Stimulated activated CD4-positive, alpha-beta T cell treated with anti-CD3 and anti-CD28 coated beads, Interleukin-12 subunit alpha, Interleukin-12 subunit beta, amount 100 ng/mL, for 24 hours (primary cell): ENCODE measurements at places on chromosomes 2 and 18.

DNA sequence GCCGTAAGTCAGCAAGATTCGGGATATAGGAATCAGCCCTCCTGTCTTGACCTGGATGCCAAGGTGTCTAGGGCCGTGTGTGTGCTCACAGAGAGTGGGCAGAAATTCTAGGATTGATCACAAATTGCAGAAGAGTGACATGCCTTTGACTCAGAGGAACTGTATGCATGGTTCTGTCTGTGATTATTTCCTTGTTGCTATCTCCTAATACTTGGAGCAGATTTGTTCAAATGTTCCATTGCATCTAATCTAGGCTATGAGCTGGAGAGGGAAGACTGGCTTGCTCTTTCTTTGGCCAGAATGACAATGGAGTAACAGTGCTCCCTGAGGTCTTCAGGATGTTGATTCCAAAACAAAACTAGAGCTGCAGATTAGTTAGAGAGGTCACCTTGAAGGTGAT is 115.0 kb downstream of the EN1 start:
- DNase-seq = no peak

DNA sequence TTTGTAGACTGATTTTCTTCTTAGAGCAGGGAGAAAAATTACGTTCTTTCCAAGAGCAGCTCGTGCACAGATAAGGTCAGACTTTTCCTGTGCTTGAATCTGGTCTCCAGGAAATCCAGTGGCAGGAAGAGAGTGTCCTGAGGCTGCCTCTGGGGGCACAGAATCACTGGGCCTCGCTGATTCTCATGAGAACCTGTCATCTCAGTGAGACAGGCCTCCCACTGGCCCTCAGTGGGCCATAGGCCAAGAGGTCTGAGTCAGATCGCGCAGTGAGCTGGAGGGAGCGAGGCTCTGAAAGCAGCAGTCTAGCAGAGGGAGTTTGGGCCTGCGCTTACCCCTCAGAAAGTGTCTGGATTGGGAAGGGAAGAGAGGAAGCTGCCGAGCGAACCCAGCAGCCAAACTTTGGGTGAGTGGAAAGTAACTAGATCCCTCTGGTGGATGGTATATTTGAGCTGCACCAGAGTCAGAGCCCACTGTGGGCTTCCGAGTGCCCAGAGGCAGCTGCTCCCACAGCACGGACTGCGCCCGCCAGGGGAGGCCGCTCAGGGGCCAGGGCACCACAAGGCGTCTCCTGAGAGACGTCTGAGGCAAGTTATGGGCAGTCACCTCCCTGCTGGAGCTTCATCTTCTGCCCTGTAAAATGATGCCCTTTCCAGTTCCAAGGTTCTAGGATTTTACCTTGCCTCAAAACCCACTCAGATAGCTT is 8.2 kb downstream of the GDF7 start:
- DNase-seq = no peak

DNA sequence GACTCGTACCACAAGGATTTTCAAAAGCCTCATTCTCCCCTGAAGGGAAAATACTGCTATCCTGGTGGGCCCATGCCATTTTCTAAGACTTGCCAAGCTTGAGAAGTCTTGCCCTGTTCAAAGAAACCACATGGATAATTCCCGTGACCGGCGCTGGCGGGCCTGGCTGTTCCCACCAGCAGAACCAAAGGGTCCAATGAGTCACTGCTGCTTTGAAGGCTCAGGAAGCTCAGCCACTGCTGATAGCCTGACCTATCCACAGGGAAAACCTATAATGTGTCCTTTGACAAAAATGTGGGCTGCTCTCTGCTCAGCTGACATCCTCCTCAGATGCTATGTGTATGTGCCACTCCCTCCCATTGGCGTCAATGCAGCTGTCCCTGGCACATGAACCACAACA is 137.9 kb upstream of the RAB12 start:
- DNase-seq = no peak

DNA sequence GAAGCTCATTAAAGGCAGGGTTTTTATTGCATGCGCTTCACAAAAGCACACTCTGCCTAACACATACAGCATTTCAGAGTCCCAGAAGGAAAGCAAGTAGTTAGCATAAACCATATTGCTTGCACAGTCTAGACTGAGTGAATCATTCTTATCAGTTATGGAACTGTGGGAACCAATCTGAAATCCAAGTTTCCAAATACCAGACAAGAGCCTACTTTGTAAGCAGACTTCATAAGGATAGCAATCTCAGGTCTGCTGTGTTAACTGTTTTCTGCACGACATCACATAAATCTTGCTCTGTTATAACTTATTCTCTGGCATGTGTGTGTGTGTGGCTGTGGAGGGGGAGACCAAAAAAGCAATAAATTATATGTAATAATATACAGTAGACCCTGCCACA is 608.1 kb upstream of the REG3G start:
- DNase-seq = no peak

GRCh38 chr18:22340331-22340730 is 77.4 kb downstream of the CTAGE1 start:
- no peak for DNase-seq

DNA sequence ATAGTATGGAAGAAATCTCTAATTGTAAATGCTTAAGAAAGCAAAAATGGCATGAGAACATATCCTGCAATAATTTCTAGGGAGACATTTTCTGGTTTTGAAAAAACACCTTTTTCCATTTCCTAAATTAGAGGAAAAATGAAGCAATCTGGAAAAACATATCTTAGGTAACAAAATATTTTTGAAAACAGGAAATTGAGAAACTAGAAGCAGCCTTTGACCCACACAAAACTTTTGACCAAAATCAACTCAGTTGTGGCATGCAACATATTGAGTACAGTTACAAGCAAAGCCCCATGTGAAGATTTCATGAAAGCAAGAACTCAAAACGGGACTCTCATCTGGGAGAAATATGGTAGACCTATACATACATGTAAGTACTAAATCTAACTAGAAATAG is 28.6 kb upstream of the CHAC2 start:
- no peak for DNase-seq

DNA sequence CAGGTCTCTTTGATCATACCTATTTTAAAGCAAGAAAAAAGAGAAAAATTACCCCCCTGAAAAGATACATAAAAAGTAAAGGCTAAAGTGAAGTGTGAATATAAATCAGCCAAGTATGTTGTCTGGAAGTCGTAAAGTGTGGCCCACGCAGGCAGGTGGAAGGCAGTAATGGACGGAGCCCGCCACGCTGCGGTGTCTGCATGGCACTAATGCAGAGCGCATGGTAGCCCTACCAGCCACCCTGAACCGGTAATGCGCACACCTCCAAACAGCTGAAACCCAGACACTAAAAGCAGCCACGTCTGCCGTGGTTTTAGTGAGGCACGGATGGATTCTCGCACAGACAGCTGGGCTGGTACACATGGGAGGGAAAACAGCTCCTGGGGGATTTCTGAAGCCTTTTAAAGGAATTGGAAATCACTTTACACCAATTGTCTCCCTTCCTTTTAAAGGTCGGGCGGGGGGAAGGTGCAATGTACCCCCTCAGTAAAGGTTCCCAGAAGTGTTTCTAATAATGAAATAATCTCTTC is 615.2 kb downstream of the CNTNAP5 start:
- no peak for DNase-seq

DNA sequence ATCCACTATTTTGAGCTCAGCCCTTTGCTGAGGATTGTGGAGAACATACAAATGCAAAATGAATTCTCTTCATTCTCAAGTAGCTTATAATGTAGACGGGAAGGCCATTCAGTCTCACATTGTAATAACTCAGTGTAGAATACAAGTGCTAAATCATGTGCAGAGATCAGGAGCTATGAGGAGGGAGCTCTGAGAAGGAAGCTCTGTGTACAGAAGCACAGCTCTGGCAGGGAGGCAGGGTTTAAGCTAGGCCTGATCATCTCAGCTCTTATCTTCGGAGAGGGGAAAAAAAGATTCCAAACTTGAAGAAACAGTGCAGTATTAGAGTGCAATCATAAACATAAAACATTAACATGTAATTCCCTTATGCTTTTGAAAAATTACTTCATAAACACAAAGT is 291.1 kb upstream of the SKOR2 start:
- no peak for DNase-seq

DNA sequence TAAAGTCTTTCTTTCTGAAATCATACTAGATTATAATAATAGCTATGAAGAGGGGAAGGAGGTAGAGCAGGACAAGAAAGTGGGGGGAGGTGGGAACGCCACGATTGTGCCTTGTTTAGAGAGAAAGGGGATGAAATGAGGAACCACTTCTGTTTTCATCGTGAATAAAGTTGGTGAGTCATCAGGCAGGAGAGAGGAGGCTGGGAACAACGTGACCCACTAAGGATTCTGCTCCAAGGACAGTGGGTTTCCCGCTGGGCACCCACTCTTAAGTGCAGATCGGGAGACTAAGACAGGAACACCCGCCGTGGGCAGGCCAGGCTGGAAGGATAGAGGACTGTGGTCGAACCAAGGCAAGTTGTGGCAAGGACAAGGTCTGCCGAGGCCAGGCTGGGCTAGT is 158.2 kb downstream of the L3MBTL4 start:
- no peak for DNase-seq

- DNase-seq = no peak
These were observed 62.9 kb downstream of the ACKR3 start for GRCh38 chr2:236632295-236633218.

DNA sequence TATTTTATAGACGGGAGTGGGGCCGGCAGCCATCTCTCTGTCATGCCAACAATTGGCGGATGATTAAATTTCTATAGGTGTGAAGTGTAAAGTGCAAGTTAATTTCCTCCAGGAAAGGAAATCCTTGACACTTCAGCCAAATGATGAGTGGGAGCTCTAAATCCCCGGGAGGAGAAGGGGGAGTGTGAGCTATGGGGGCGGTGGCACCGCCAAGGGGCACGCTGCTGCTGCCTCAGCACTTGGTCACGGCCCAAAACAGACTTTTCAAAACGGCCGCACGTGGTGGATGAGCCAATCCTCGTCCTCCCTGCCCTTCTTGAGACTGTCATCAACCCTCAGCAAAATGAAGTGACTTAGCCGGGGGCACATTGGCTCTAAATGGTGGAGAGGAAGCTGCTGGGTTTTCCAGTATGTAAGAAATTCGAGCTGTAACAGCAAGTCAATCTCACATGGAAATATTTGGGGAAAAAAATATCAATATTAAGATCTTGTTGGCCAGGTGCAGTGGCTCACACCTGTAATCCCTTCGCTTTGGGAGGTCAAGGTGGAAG is 200.8 kb downstream of the TFCP2L1 start:
- no peak for DNase-seq

DNA sequence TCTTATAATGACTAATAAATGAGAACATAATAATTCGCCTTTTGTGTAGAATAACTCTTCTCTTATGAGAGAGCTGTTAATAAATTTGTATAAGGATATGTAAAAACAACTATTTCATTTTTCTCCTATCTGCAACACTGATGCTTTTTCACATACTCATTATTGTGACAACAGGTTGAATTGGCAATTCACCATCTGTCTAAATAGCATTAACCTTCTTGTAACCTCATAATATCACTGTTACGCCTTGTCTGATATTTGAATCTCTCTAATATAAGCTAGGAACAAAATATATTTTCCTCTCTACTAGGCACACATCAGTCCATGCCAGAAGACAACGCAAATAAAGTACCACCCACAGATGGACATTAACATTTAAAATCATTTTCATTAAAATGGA is 938.9 kb downstream of the CPS1 start:
- DNase-seq = no peak

DNA sequence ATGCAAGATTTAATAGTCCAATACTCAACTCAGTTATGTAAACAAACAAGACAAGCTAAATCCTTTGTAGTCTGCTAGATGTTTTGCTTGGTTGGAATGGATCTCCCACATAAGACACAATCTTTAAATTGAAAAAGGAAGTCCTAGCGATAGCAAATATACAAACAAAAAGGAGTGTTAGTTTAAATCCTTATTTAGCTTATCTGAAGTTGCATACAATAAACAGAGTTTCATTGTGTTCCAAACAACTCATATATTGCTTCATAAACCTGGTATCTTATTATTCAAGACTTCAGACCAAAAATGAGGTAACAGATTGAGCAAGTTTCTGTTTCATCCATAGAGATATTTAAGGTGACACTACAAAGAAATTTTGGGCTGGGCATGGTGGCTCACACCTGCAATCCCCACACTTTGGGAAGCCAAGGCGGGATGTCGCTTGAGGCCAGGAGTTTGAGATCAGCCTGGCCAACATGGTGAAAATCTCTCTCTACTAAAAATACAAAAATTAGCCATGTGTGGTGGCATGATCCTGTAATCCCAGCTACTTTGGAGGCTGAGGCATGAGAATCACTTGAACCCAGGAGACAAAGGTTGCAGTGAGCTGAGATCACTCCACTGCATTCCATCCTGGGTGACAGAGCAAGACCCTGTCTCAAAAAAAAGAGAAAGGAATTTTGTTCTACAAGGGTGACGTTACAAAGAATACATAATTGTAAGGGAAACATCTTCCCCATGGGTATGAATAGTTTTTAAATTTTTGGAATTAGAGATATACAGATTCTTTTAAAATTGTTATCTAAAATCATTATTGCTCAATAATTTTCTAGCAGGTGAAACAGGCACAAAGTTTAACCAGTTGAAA is 150.5 kb upstream of the L3MBTL4 start:
- DNase-seq = no peak

GRCh38 chr2:176592216-176592615 is 323.0 kb downstream of the MTX2 start:
- DNase-seq = no peak

DNA sequence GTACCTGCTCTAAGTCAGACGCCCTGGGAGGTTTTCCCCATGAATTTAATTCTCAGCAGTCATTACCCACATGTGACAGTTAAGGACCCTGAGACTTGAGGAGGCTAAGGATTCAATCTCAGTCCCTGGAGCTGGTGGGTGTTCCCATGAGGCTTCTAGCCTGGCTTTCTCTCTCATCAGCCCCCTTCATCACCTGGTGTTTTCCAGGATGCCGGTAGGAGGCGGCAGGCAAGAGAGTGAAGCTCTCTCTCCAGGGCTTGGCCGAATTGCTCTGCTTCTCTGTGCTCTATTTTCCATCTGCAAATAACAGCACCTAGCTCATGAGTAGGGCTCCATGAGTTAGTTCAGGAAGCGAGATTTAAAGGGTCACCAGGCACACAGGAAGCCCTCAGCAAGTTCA is 241.9 kb downstream of the PTPRM start:
- DNase-seq = no peak

DNA sequence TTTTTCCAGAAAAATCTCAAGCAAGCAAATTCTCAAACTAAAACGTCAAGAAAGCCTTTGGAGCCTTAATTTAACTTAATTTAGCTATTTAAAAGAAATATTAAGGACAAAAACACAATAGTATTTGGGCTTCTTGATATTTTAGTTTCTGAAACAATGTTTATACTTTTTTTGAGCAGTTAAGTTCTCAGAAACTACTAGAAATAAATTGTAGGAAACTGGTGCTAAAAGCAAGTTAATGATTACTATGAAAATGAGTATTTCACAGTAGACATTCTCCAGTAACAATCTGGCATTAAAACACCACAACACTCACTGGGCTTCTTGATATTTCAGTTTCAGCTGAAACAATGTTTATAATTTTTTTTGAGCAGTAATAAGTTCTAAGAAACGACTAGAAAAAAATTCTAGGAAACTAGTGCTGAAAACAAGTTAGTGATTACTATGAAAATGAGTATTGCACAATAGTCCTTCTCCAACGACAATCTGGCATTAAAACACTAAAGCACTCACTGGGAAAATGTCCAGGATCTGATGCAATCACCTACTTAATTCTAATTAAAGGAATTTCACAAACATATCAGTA is 45.1 kb downstream of the TRAK2 start:
- DNase-seq = no peak
